ENCODE measurements at places on chromosomes 1 and 21. TPM values are rescaled to one million over a fixed set of nuclear protein-coding genes. Genes with fewer than 3 reads are reported as not detected.

The L1TD1 gene
- 2.1 TPM for total RNA-seq

The TTC34 gene
- 0.78 TPM for total RNA-seq

The SLC30A7 gene
- total RNA-seq, result 19.6 TPM

The MR1 gene
- total RNA-seq, result 41.8 TPM

The THEM5 gene
- total RNA-seq, result not detected

The TP73 gene
- 0.45 TPM for total RNA-seq

The RAB3GAP2 gene
- total RNA-seq, result 32.3 TPM

The CADM3 gene
- total RNA-seq, result 221 TPM

The B3GALT5 gene
- total RNA-seq, result 0.04 TPM

The LDLRAD1 gene
- total RNA-seq, result not detected

The CNTN2 gene
- total RNA-seq, result 1.1 TPM

Data from motor neuron (in vitro differentiated cells).